ENCODE measurements at places on chromosomes 12 and 14.

DNA sequence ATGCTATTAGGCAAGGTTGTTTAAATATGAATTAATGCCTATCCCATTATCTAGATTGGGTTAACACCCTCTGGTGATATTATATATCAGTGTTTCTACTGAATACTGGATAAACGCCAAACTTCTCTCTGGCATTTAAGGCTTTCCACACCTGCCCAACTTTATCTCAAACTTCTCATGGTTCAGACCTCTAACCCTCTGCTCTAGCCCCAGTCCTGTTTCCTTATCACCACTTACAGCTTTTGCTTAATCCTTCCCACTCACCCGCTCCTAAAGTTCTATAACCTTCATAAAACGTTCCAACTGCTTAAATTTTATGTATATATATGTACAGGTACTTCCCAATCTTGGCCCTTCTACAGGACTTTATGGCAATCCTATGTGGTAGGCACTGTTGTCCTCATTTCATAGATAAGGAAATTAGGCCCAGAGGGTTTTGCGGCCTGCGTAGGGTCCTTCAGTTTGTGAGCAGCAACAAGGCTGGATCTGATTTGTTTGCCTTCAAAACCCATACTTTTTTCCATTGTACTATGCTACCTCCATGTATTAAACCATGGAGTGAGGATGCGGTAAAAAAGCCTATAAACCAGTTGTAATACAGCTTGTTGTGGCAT, 1.2 kb downstream of the LPCAT3 start:
- DNase-seq = no peak

DNA sequence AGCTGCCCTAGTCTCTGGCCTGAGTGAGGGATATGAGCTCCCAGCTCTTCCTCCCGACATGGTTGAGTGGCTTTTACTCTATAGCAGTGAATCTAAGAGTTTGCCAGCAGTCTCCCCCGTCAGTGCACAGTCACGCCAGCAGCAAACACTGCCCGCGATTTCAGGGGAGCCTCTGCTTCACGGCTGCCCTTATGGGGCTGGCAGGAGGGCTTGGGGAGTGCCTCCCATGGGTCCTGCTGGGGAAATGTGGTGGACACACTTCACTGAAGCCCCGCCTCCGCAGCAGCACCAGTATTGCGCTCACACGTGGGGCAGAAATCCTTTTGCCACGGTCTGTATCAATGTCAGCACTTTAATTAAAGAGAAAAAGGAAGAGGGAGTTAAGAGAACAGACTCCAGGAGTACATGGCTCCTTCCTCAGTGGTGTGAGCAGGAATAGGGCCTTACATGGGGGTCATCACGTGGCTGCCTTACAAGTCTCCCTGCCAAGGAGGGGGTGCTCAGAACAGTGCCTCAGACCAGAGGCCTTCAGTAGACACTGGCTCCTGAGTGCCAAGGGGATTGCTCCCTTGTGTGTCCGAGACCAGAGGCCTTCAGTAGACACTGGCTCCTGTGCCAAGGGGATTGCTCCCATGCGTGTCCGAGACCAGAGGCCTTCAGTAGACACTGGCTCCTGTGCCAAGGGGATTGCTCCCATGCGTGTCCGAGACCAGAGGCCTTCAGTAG, 55.7 kb downstream of the SFSWAP start:
- DNase-seq = no peak

DNA sequence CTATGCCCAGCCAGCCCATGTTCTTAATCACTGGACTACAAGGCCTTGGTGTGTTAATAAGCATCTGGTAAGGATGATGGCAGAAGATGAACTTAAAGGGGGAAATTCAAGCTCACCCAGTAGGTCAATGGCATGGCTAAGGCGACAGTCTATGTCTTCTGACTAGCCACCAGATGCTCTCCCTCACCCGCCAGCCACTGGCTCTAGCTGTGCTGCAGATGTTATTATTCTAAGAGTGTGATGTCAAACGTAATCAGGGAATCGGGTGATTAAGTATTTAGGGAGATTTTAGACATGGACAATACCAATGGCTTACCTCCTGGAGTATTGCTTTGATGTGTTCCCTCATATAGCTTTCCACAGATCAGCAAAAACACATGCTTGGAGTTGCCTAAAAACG, 39.2 kb upstream of the MAX start:
- no peak for DNase-seq

GRCh38 chr12:51511546-51512260, 79.3 kb upstream of the SCN8A start:
- no peak for DNase-seq

GRCh38 chr12:62914443-62915203, 20.3 kb downstream of the PPM1H start:
- no peak for DNase-seq

DNA sequence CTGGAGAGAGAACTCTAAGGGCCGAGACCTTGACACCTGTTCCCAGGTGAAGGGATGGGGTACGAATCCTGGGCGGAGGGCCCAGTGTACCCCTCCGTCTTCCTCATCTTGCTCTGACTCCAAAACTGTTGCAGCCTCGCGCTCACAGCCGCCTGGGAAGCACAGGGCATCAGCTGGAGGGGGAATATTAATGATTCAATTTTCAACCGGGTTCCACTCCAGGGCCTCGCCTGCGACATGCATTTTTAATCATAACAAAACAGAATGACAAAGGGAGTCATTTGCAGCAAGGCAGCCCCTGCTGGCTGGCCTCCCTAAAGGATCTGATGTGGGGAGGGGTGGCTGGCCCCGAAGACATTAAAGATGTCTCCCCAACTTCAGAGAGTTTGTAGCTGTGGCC, 41.6 kb upstream of the ESRRB start:
- DNase-seq = no peak

DNA sequence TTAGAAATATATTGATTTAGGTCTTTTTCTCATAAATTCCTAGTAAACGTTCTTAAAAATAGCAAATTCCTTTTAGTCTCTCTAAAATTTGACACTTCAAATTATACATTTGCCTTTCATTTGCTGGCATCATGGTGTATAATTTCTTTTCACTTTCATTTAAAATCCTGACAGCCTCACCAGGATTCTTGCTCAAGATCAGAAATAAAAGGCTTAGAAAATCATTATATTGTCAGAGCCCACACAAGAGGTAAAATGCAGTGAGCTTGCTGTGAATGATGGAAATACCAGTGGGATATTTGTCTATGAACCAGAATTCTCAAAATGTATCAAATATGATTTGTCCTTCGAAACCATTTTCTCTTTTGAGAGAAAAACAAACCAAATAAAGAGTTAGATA, 78.2 kb upstream of the PIK3C2G start:
- DNase-seq = no peak

DNA sequence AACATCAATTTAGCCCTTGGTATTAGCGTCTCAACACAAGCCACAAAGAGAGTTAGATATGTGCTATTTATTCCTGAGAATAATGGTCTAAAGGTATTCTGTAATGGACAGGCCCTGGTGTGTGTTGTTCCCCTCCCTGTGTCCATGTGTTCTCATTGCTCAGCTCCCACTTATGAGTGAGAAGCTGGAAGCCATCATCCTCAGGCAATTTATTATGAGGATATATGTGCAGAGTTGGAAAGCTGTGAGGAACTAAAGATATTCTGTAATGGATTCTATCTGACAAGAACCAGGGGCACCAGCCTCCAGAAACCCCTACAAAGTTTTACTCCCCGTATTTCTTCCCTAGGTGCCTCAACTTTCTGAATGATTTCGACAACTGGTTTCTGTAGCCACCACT, 210.8 kb downstream of the GRIN2B start:
- no peak for DNase-seq

DNA sequence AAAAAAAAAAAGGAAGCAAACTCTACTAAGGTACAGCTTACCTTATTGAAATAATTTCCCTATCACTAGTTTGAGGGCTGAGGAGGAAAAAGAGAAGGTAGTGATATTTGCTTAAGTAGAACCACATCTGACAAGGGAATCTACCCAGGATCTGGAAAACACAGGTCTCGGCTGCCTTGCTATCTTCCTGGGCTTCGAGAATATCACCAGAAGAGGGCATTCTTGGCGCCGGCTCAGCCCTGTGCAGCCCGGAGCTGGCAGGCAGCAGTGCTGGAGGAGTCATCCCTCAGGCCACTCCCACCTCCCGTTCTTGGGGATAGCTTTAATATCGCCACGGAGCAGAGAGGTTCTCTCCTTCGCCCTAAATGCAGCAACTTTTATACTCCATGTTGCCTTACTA, 1181.2 kb downstream of the VRK1 start:
- no peak for DNase-seq

GRCh38 chr12:111143271-111143670, 222.9 kb upstream of the MYL2 start:
- DNase-seq = no peak

- no peak for DNase-seq
These were observed 1.9 kb downstream of the SRSF5 start for GRCh38 chr14:69768873-69769272.

- DNase-seq = no peak
These were observed 301.6 kb downstream of the CACNA1C start for GRCh38 chr12:2354151-2354991.

DNA sequence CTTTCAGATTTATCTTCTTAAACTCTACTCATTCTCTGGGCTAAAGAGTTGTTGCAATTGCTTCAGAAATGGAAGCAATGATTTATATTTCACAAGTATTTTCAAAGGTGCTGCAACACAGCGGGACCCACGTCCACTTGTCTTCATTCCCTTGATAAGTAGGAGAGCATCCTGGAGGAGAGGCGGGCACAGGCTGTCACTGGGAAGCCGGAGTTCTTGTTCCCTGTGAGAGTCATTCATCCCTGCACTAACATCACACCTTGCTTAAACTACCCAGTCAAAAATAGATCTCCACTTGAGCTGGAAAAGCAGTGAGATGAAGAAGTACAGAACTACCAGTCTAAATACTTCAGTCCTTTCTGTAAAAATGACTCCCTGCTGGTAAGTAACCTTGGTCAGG, 160.5 kb upstream of the RASSF8 start:
- DNase-seq = no peak

- no peak for DNase-seq
These were observed 142.5 kb downstream of the PHLDA1 start for GRCh38 chr12:75888874-75889613.

DNA sequence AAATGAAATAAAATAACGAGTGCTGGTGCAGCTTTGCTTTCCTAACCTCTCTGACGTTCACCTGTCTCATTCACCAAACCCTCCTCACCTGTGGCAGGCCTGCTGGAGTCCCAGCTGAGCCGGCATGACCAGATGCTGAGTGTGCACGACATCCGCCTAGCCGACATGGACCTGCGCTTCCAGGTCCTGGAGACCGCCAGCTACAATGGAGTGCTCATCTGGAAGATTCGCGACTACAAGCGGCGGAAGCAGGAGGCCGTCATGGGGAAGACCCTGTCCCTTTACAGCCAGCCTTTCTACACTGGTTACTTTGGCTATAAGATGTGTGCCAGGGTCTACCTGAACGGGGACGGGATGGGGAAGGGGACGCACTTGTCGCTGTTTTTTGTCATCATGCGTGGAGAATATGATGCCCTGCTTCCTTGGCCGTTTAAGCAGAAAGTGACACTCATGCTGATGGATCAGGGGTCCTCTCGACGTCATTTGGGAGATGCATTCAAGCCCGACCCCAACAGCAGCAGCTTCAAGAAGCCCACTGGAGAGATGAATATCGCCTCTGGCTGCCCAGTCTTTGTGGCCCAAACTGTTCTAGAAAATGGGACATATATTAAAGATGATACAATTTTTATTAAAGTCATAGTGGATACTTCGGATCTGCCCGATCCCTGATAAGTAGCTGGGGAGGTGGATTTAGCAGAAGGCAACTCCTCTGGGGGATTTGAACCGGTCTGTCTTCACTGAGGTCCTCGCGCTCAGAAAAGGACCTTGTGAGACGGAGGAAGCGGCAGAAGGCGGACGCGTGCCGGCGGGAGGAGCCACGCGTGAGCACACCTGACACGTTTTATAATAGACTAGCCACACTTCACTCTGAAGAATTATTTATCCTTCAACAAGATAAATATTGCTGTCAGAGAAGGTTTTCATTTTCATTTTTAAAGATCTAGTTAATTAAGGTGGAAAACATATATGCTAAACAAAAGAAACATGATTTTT, 17.1 kb upstream of the AMN start:
- DNase-seq = no peak

- no peak for DNase-seq
These were observed 12.5 kb upstream of the GALNT6 start for GRCh38 chr12:51403681-51404136.

- no peak for DNase-seq
These were observed 868.2 kb downstream of the C12orf50 start for GRCh38 chr12:87160848-87161601.

DNA sequence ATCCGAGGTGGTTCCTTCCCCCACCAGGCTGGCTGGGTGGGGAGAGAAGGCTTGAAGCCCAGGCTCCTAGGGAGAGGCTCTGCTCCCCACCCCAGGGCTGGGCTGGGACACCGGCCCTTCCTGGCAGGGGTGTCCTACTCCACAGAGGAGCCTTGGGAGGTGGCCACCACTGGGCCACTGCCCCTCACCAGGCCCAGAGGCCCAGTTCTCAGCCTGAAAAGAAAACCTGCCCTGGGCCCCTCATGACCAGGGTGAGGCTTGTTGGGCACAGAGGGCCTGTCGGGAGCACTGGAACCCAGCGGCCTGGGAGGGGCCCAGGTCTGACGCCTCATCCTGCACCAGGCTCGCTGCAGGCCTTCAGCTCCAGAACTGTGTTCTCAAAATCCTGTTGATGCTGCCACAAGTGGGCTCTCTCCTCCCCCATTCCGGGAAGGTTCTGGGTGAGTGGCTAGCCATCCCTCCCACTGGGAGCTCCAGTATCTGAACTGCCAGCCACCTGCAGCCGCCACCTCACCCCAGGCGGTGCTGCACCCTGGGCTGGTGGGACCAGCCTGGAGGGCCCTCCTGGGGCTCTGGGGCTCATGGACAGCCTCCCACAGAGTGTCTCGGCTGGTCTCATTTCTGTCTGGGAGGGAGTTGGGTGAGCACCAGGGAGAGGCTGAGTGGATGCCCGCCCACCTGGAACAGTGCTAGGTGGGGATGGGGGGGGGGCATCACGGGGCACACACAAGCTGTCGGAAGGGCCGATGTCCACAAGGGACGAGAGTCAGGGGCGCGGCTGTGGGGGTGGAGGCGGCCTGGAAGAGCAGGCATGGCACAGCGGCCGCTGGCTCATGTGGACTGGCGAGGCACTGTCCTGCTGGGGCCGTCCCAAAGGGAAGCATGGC, 11.8 kb downstream of the BAG5 start:
- DNase-seq = no peak

DNA sequence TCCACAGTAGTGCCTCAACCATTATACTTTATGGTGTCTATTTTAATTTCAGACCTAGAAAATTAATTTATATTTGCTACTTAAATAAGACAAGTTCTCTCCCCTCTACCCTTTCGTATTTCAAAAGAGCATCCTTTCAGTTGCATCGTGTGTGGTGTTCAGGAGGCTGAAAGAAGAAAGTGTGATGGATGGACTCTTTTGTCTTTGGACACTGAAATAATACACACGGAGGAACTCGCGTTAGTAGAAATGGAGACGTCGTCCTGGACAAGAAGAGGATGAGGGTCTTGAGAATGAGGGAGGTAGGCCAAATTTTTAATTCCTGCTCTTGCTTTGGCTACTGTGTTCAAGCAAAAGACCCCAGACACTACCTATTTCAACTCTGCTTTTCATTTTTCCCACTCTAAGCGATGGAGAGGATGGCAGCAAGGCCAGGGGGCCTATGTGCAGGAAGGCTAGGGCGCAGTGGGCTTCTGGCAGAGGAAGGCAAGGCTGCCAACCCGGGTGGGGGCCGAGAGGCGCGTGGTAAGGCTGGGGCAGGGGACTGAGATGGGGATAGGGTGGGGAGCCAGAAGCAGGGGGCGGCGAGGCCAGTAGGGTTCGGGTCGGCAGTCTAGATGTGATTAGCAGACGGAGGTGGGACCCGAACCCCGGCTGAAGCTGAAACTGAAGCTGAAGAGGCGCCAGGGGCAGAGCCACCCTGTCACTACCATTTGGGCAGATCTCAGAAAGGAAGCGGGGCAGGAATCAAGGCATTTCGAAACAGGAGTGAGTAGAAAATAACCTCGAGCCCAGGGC, 722 bp downstream of the TMED8 start:
- DNase-seq = no peak

All from NCI-H1417 treated with DMSO at 0.1 percent for 48 hours (cell line).